ENCODE measurements at places on chromosomes 7 and 10.

DNA sequence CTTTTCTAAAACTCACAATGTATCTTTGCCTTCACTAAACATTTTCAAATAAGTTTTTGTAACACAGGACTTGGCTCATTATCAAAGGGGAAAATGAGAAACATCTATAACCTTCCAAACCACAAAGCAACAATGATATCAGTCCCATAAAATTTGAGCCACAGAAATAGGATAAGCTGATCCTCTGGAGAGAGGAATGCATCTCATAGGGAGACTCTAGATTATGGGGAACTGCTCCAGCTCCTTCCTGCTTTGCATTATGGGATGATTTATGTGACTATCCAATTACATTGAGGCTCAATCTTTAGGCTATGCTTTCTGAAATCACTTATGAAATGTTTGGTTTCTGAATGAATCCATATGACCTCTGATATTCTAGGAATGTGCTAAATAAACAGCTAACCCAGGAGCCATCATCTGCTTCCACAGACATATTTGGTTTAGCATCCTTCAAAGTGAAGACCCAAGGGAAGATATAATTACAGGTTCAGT, 70.4 kb downstream of the CUBN start:
- DNase-seq: no peak

DNA sequence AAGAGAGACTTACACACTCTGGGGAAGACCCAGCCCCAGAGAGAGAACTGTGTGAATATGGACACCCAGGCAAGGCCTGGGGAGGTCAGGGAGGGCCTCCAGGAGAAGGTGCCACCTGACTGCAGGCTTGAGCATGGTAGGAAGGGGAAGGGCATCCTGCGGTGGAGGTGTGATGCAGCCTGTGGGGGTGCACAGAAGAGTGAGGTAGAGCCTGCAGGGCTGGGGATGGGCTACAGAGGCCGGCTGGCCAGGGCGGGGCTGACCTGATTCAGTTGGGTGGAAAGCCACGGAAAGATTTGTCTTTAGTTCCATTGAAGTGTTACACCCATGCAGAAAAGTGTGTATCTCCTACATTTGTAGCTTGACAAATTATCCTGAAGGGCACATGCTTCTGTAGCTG, 47.6 kb downstream of the ZMIZ1 start:
- DNase-seq: no peak

- no peak for DNase-seq
These were observed 40.9 kb upstream of the FOXK1 start for GRCh38 chr7:4641091-4641666.

DNA sequence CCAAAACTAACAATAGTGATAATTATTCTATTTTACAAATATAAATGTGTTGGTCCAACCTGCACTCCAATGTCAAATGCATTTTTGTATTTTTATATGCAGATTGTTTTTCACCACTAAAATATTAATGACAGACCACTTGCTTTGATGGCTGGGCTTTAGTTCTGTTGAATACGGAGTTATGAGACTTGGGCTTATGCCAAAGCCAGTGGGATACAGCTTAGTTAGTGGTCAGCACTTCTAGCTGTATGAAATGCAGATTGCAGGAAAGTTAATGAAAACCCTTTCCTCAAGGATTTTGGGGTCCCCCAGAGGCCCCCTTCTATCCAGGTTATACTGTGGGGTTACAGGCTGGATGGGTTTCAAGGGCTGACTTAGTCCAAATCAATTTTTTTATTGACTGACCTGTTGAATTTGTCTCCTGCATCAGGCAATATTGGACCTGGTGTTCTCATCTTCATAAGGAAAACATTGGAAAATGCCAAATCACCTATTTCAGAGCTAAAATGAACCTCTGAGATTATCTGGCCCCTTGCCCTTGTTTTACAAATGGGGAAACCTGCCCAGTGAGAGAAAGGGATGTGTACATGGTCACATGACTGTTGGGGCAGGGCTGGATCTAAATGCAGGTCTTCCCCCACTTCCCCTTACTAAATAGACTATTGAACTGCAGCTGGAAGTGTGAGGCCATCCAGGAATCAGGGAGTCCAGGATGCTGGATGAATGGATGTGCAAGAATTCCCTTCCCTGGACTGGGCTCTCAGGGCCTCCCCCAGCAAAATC, 1085.3 kb downstream of the KCNMA1 start:
- DNase-seq: no peak

GRCh38 chr7:90648107-90648506, 52.0 kb downstream of the CDK14 start:
- DNase-seq: no peak

DNA sequence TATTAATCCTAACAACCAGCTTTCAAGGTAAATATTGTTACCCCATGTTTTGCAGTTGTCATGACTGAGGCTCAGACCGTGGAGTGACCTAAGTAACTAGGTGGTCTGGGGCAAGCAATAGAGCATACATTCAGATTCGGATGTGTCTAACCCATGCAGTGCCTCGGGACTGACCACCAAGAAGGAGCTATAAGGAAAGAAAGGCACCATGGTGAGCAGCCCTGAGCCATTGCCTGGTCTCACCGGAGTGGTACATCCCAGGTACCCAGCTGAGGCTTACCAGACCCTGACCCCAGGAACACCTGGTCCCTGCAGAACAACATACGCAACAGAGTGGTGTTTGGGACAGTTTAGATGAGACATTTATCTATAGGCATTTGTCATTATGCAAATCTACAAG, 175.5 kb upstream of the ZMIZ1 start:
- DNase-seq: no peak

DNA sequence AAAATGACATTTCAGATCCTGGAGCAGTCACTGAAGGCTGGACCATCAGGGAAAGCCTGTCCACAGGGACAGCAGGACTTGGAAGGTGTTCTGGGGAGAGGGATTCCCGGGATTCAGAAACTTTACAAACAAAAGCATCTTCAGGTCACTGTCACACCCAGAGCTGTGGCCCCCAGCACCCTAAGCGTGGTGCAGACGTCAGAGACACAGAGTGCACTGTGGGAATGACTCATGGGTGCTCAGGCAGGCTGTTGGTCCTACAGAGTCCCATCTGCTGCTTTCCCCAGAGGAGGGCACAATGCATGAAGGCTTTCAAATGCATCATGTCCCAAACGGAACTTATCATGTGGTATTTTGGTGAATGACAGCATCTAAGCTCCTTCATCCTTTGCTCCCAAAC, 13.1 kb upstream of the LRMDA start:
- no peak for DNase-seq

- peak; percentile 13 for DNase-seq
These were observed 961.5 kb downstream of the PCDH15 start for GRCh38 chr10:53839440-53840039.

DNA sequence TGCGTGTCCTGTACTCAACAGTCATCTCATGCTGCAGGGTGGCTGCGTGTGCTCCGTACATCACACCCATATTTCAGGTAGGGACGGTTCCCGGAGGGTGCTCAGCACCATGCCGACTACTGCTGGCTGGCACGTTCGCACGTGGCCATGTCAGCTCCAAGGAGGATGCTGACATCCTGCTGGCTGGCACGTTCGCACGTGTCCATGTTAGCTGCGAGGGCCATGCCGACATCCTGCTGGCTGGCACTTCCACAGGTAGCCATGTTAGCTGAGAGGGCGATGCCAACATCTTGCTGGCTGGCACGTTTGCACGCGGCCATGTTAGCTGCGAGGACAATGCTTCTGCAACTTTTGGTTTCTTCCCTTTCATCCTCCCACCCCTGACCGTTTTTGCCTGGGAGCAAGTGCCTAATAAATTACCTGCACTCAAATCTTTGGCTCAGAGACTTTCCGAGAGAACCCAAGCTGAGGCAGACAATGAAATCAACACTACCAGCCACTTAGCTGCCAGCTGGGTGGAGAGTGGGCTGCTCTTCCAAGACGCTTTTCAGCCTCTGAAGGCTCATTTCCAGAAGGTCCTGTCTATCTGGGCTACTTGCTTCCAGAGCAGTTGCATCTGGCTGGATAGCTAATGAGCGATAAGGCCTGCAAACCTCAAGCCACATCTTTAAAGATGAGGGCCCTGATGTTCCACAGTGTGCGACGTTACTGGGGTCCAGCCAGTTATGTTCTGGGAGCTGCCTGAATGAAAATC, 104.6 kb downstream of the WDR37 start:
- DNase-seq: no peak

GRCh38 chr7:118046086-118046485, 137.9 kb upstream of the LSM8 start:
- no peak for DNase-seq

- no peak for DNase-seq
These were observed 299.7 kb upstream of the AKR1E2 start for GRCh38 chr10:4526311-4526731.

DNA sequence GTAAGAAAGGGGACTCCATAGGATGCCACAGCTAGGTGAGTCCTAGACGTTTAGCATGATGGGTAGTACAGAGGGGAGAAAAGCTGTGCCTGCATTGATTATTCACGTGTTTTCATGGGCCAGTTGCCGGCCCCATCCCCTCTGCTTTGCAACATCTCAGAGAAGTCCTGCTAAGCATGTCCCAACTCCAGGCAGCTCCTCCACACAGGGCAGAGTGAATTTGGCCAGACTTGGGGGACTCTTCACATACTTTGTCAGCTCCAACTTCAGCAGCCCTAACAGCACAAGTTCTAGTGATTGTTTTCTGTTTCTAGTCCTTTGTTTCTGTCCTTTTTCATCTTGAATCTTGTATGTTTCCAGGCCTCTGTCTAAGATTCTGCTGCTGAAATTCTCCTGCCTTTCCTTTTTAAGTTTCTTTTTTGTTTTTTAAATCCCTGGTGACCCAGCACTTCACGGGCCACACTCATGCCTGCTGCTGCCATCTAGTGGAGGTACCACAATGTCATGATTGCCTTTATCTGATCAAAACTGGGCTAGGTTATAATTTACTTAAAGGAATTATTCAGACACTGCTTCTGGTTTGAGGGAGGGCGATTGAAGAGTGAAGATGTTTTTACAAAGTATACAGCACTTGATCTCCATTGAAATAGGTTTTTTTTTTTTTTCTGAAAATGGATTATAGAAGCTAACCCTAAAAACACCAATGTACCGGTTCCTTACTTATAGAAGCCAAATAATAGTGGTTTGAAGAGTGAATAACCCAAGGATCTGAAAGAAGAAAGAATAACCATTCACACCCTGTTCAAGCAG, 276.9 kb downstream of the CSTF2T start:
- no peak for DNase-seq

DNA sequence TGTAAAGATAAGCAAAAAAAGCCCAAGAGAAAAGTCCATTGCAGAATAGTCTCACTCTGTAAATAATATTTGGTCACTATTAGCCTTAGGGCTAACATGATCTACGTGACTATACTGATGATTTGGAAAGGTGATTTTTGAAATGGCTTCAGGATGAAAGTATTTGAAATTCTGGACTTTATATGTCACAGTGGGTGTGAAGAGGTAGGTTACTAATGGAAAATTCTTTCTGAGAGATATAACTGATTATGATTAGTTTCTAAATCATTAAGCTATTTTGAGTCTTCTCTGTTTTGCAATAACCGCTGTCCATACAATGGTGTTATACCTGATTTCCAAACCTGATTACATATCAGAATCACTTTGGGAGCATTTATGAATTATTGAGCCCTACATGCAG, 20.1 kb upstream of the HBP1 start:
- no peak for DNase-seq

GRCh38 chr7:91169830-91170191, 94.4 kb upstream of the FZD1 start:
- DNase-seq: no peak

GRCh38 chr7:42831718-42832522, 80.0 kb downstream of the C7orf25 start:
- DNase-seq: peak; percentile 15

GRCh38 chr10:5447611-5448071, 35.3 kb downstream of the NET1 start:
- no peak for DNase-seq

DNA sequence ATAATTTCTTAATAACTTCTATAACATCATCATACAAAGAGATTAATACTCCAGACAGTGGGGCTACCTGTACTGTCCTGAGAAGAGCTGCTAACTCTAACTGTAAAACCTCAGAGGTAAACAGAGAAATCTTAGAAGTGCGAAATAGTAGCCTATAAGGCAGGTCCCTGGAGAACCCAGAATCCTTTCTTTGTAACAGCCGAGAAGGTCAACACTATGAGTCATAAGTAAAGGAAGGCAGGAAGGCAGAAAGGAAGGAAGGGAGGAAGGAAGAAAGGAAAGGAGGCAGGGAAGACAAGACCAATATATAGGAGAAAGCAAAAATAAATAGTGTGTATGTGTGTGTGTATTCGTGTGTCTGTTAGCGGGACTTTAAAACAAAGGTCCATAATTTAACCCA, 540.6 kb downstream of the ZWINT start:
- DNase-seq: no peak

DNA sequence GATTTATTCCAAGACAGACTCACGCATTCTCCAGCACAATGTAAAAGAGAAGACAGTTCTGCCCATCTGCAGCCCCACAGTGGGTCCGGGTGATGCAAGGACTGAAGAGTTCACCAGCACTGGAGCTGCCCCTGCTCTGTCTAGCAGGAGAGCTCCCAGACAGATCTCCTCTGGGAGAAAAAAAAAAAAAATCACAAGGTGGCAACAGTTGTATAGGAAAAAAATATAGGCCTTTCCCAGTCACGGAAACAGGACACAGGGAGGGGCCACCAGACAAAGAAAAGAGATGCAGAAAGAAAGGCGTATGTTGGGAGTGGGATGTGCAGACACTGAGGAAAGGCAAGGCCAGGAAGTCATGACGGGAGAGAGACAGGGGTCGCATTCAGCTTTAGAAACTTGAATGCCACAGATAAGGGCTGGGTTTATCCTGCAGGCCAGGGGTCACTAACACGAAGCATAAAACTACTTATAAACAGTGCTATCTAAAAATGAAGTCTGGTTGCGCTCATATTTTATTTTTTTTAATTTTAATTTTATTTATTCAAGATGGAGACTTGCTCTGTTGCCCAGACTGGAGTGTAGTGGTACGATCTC, 54.1 kb downstream of the FAM171A1 start:
- no peak for DNase-seq

DNA sequence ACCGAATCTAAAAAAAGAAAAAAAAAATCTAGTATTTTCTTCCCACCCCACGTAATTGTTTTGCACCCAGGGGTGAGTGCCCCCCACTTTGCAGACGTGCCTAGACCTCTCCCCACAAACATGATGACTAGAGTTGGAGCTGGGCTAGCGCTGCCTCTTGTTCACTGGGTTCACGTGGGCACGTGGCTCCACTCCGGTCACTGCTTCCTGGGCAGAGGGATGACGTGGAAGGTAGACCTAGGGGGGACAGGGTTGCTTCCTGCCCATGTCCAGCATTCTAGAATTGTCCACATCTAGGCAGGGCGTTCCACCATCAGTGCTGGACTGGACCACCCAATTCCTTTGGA, 861 bp upstream of the LIMK1 start:
- no peak for DNase-seq

GRCh38 chr7:70486977-70487376, 645.0 kb upstream of the GALNT17 start:
- no peak for DNase-seq

GRCh38 chr7:144818511-144818910, 17.3 kb downstream of the TPK1 start:
- no peak for DNase-seq

DNA sequence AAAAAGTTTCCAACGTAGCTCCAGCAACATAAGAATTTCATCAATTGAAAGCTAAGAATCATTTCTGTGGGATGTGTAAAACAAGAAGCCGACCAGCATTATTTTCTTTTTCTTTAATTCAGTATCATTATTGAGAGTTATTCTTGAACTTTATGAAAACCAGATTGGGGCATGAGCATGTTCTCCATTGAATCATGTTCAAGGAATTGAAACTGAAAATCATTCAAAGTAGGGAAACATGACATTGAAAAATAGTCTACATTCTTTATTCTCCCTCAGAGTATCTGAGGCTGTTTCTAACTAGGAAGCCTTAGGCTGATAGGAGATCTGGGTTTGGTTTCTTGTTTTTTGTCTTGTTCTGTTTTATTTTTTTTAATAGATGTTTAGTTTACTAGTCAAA, 253.7 kb downstream of the DYNC1I1 start:
- no peak for DNase-seq

All from SHP77 treated with DMSO at 0.1 percent for 48 hours (cell line).